ENCODE measurements at places on chromosomes 3 and 15.

DNA sequence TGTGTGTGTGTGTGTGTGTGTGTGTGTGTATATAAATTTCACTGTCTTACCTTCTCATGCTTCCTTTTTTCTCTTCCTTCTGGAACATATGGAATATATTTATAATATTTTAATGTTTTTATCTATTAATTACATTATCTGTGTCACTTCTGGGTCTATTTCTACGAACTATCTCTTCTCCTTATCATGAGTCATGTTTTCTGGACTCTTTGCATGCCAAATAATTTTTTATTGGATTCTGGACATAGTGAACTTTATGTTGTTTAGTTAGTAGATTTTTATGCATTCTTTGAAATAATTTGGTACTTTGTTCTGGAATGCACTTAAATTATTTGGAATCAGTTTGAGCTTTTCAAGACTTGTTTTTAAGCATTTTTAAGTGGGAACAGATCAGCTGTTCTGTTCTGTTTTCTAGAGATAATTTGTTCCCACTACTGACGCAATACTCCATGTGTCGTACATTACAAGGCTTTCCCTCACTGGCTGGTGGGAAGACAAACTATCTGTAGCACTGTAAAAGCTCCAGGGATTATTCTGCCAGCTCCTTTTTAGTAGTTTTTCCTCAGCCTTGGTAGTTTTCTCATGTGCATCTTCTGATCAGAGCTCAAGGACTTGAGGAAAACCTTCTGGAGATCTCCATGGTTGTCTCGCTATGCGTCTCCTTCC lies 302.0 kb downstream of the CLSTN2 start:
- DNase-seq: no peak

- peak; percentile 3 for DNase-seq
Measured at GRCh38 chr3:127822682-127823425, 539 bp upstream of the MGLL start.

- DNase-seq: peak; percentile 45
Measured at GRCh38 chr3:52036829-52037228, 19.5 kb downstream of the DUSP7 start.

DNA sequence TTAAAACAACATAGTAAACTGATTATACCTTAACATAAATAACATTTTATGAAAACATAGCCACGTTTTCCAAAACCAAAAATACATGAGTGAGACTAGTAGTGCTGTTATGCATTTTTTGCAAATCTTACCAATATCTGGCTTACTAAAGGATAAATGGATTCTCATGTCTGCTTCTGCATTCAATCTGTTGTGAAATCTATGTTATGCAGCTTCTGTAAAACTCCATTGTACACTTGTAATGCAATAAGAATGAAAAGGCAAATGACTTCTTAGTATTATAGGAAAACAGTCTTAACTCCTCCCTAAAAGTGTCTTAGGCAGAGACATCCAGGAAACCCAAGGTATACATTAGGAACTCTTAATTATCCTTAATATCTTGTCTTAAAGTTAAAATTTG lies 330.9 kb upstream of the THBS1 start:
- DNase-seq: no peak

DNA sequence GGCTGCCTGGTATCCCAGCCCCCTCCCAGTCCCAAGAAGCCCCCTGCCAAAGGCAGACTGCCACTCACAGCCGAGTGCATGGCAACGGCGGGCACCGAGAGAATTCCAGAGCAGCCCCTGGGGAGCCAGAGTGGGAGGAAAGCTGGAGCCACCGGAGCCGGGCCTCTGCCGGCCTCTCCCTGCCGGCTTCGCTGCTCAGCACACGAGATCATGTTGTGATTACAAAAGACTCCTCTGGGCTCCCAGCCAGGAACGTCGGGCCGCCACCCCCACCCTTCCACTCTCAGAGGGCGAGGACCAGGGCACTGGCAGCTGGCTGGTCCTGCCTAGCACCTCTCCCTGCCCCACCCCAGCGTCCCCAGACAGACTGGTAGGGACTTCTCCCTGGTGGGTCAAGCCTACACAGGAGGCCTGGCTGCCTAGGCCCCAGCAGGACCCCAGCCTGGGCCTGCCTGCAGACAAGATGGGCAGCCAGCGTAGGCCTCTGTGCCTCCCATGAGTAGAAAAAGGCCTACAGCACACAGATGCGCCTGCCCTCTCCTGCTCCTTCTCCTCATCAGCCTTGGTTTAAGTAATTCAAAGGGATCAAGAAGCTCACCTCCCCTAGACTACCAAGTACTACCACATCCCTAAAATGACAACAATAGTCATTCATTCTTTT lies at the start of gene CCDC9B:
TSS of gene CCDC9B (minus strand) at position 200 of the 661 bp plus-strand sequence. CDS start at position 80, 120 bp downstream.
- DNase-seq: no peak

- no peak for DNase-seq
Measured at GRCh38 chr3:144039661-144040060, 68.0 kb downstream of the DIPK2A start.

DNA sequence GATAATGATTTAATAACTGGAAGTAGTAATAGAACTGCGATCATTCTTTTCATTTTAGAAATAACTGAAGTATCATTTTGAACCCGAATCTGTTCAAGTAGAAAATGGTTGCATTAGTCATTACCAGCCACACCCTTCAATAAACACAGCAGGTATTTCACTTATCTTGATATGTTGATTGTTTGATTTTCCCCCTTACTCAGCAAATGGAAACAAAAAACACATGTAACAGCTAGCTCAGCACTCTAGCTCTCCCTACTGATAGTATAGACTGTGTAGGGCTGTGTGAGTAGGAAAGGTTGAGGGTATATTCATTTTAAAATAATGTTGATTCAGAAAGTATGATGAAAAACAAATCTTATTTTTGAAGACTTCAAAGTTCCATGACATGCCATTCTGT lies 1.1 kb upstream of the GPR149 start:
- DNase-seq: no peak

- DNase-seq: no peak
Measured at GRCh38 chr3:83843716-83844115, 1115.1 kb upstream of the CADM2 start.

DNA sequence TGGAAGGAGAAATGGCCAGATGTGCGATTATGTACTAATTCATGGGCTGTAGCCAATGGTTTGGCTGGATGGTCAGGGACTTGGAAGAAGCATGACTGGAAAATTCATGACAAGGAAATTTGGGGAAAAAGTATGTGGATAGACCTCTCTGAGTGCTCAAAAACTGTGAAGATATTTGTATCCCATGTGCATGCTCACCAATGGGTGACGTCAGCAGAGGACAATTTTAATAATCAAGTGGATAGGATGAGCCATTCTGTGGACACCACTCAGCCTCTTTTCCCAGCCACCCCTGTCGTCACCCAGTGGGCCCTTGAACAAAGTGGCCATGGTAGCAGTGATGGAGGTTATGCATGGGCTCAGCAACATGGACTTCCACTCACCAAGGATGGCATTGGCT lies 490.9 kb upstream of the CBLB start:
- DNase-seq: no peak

- DNase-seq: no peak
Measured at GRCh38 chr3:99758502-99759177, 59.0 kb upstream of the CMSS1 start.

- no peak for DNase-seq
Measured at GRCh38 chr15:79193103-79193502, 89.4 kb upstream of the ANKRD34C start.

- DNase-seq: no peak
Measured at GRCh38 chr3:44885618-44886017, 11.2 kb downstream of the TGM4 start.

- DNase-seq: no peak
Measured at GRCh38 chr3:133208184-133208583, 170.0 kb downstream of the TMEM108 start.

DNA sequence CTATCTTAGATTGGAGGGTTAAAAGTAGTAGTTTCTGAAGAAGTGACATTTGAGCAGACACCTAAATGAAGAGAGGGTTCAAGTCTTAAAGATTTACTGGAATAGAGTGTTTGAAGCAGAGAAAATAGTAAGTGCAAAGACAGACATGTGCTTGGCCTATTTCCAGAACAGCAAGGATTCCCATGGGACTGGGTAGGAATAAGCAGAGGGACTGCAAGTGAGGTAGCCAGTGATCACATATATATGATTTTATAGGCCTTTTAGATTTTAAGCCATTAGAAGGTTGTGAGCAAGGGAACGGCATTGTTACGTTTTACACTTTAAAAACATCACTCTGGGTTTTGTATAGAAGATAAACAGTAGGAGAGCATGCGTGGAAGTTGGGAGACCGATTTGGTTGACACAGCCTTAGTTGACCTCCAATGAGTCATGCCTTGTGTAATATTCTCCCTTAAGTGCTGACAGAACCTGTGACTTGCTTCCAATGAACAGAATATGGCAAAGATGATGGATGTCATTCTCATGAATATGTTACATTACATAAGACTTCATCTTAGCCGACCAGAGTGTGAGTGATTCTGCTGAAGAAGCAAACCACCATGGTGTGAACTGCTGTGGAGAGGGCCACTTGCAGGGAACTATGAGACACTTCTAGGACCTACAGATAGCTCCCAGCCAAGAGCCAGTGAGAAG lies 37.1 kb upstream of the SLC4A7 start:
- DNase-seq: no peak

- no peak for DNase-seq
Measured at GRCh38 chr3:12730506-12731242, 28.4 kb downstream of the TMEM40 start.

DNA sequence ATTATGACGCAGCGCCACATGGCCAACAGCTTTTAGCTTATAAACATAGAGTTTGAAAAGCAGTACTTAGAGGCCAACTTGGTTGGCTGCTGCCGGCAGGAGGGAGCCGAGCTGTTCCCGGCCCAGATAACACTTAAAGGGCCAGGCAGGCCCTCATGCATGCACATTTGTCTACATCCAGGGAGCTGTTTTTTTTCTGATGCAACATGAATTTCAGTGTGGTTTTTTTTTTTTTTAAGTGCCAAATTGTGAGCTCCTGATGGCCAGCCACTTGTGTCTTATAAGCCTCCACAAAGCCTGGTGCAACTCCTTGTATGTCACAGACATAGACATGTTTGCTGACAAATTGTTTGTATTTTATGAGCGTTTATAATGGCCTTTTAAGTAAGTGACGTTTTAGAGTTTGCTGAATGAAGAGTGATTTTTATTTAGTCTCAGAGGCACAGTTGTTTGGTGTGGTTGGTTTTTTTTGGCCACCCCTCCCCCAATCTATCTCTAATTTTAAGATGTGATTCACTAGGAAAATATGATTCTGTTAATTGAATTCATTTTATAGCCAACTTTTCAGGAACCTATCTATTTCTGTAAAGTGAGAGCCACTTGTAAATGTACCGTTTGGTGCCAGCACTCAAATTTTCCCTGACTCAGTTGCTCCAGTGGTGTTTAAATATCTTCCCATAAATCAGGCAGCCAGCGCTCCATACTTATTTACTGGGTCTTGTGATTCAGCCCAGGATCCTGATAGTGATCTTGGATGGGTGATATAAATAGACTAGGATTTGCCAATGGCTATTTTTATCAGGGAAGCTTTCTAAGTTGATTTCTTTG lies 134.3 kb downstream of the VGLL4 start:
- no peak for DNase-seq

DNA sequence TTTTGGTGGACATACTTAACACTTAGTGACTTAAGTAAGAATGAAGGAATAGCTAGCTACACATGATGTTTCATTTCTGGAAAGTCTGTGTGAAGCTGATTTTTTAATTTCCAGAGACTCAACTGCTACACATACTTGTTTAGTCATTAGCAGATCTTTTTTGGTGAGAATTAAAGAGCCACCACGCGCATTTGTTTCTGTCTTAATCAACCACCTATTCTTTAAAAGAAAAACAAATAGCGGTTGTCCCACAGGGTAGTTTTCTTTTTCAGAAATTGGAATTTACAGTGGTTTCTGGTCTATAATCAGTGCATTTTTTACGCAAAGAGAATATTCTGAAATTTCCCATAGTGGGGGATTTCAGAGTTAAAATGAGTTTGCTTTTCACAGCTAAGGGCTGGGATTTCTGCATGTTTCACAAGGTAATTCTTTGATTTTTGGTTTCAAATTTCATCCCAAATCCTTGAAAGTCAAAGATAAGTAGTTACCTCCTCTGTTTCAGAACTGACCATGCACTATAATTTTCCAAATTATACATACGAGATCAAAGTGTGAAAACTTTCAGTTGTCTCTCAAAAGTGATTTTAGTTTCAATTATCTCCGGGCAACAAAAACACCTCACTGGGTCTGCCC lies 631.0 kb upstream of the GRM7 start:
- DNase-seq: no peak

- DNase-seq: no peak
Measured at GRCh38 chr3:62159709-62160092, 213.6 kb downstream of the FEZF2 start.

DNA sequence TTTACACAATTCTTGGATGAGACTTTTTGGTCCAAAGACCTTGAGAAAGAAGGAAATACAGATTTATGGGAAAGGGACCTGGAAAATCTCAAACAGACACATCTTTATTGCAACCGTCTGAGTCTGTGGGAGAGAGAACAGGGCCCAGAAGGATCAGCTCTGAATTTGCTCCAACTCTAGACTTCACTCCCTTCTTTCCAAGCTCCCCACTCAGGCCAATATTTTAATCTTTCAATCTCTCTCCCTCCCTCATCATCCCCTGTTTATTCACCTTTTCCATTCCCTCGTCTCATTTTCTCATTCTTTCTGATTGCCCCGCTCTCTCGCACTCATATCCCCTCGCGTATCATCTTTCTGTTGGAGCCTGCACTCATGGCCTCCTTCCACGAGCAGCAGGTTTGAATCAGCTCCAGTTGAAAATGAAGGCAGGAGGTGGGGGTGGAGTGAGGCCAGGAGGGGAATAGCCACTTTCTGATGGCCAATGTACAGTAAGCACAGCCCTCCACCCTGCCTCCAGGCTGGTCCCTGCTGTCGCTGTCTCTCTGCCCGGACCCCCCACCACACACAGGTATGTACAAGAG lies 63.6 kb upstream of the BOC start:
- DNase-seq: no peak

DNA sequence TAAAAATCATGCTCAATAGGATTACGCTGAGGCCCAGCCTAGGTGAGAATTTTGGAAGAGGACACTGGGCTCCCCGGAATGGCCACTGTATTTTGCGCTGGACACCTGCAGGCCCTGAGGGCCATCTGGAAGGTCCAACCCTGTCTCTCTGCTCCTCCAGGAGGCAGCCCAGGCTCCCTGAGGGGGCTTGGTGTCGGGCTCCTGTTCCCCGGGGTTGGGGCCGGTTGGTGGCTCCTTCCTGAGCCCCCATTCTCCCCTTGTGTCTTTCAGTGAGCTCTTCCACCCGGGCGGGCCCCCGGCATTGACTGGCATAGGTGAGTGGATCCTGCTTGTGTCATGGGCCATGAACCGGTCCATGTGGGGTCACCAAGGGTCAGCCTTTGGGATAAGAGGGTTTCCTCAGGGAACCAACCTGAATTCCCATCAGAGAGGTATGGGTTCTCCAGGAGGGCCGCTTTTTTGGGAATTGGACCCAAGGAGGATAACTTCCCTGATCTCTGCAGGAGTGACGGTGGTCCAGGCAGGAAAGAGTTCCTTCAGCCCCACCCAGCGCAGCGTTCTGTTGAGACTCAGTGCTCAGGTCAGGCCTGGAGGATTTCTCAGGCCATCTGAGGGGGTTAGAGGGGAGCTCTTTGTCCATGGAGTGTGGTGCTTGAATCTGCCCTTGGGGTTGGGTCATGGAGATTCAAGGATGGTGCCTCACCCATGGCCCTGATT lies 187.8 kb downstream of the UBE3A start:
- DNase-seq: no peak
